Ovary (tissue), 10 donors: ENCODE measurements at places on chromosomes 12 and 14. TPM values are rescaled to one million over a fixed set of nuclear protein-coding genes. Genes with fewer than 3 reads are reported as not detected.

GRCh38 chr14:24459331-24459730 lies 16.8 kb upstream of the SDR39U1 start:
- no peak for DNase-seq

DNA sequence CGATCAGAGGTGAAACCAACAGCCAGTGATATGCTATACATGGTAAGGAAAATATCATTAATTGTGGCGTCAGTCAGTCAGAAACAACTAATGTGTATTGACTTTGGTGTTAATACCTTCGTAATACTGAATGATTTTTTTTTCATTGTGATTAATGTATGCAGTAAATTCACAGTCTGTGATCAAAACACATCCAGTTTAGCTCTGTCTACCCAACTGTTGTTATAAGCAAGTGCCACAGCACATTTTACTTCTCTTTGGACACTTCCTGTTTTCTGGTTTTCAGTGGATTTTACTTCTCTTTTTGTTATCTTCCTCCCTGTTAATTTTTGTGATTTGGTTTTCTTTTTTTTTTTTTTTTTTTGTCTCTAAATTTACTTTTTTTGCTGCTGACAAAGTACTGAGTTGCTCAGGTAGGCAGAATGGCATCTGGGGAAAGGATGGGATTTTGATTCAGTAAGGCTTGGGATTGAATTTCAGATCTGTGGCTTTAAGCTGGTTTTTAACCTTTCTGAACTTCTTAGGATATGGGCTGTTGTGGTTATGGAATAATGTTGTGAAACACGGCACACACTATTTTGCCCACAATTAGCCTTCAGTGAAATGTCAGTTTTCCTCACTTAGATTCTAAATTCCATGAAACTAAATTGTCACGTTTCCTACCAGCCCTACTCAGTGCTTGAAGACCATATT lies 604 bp downstream of the GLIPR1 start:
- no peak for DNase-seq

The PLD4 gene
- polyA plus RNA-seq: 0.12 TPM

DNA sequence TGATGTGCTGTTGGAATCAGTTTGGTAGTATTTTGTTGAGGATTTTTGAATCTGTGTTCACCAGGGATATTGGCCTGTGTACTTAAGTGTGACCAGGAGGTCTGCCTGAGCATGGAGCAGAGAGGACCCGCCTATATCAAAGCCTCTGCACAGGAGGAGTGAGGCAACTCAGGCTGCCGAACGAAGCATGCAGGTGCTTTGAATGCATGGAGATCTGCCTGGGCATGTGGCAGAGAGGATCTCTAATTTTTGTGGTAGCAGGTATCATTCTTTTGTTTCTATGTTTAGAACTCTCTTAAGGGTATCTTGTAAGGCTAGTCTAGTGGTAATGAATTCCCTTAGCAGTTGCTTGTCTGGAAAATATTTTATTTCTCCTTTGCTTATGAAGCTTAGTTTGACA lies 26.9 kb downstream of the RAB3IP start:
- no peak for DNase-seq

DNA sequence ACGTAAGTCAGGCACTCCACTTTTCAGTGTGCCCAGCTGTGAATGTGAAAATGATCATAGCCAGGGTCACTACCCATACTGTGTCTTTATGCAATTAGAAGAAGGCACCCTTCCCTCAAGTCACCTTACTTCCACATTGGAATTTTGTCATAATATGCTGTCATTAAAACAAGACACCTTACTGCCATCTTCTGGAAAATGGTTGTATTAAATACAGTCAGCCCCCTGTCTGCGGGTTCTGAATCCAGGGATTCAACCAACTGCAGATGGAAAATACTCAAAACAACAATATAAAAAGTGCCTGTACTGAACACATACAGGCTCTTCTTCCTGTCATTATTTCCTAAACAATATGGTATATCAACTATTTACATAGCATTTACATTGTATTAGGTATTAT lies 70.2 kb upstream of the TBX5 start:
- no peak for DNase-seq

The CCDC177 gene
- not detected for polyA plus RNA-seq
